ENCODE measurements at places on chromosomes 5 and 9. TPM values are rescaled to one million over a fixed set of nuclear protein-coding genes. Genes with fewer than 3 reads are reported as not detected.

Gene CYSRT1
- polyA plus RNA-seq = 1.5 TPM

Gene UBE2B
- polyA plus RNA-seq = 56.0 TPM

GRCh38 chr5:31577438-31577837, 45.3 kb downstream of the C5orf22 start:
- no peaks in the 10 kb centered on the region for H3K4me1 ChIP-seq
- H3K36me3 ChIP-seq = no peaks in the 10 kb centered on the region
- no peak for DNase-seq
- H3K4me3 ChIP-seq = no peak overlapping the region
- 0 out of 3 replicates have a peak, but pooled peaks cover 5% of the 10 kb centered on the region for H3K27me3 ChIP-seq
- H3K27ac ChIP-seq = no peak overlapping the region

- DNase-seq = no peak
- H3K4me3 ChIP-seq = no peak overlapping the region
- 0 out of 2 replicates have a peak, but pooled peaks cover 1% of the 10 kb centered on the region for H3K27me3 ChIP-seq
- H3K27ac ChIP-seq = no peak overlapping the region
Observed at GRCh38 chr9:126096340-126096739, 230.3 kb upstream of the MVB12B start.

DNA sequence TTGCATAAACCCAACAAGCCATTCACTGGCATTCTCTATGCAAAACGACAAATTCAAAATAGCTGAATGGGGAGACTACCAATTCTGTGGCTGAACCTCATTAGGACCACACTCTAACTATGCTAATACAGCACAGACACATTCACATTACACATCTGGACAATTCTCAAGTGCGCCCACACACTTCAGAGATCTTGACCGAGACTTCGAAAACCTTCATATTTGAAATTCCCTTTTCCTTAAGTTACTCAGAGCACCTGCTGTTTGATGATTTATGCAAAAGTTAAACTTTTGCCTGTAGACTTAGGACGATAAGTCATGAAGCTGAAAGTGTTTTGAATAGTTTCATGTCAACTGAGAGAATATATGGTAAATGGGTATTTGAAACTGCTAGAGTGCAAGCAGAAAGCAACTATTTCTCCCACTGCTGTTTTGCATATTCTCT, 111.9 kb downstream of the FBN2 start:
- H3K4me3 ChIP-seq = no peak overlapping the region
- no peaks in the 10 kb centered on the region for H3K27me3 ChIP-seq
- H3K36me3 ChIP-seq = no peaks in the 10 kb centered on the region
- no peak for DNase-seq

GRCh38 chr5:175448276-175448675, 4.3 kb upstream of the DRD1 start:
- peaks cover 19% of the 10 kb centered on the region for H3K27me3 ChIP-seq
- no peaks in the 10 kb centered on the region for H3K4me1 ChIP-seq
- H3K4me3 ChIP-seq = no peak overlapping the region
- no peaks in the 10 kb centered on the region for H3K36me3 ChIP-seq
- DNase-seq = no peak

DNA sequence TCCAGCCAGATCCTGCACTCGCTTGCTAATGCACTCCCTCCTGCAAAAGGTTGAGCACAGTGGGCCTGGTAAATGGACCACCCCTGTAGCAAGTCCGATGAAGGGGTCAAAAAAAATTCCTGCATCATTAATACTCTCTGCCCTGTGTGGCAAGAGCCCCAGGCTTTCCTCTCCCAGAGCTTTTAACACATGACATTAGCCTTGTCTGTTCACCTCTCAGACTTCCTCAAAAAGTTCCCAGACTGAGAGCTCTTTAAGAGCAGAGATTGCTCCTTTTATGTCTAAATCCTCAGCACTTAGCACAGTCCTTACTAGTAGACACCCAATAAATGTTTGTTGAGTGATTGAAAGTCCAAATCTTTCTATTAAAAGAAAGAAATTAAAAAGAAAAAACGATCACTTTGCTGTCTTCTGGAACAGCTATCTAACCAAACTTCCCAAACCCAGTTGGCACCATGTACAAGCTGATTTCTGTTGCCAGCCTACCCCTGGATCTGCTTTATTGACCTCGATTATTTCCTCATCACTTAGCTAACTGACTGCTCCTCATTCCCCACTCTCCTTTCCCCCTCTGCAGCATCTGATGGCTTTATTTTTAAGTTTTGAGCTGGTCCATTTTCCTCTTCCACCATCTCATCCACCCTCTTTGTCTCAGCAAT, 209.8 kb downstream of the ENC1 start:
- no peak overlapping the region for H3K27ac ChIP-seq
- H3K27me3 ChIP-seq = no peaks in the 10 kb centered on the region
- no peak for DNase-seq
- H3K4me1 ChIP-seq = peaks cover 12% of the 10 kb centered on the region
